ENCODE measurements at places on chromosomes 4 and X.

DNA sequence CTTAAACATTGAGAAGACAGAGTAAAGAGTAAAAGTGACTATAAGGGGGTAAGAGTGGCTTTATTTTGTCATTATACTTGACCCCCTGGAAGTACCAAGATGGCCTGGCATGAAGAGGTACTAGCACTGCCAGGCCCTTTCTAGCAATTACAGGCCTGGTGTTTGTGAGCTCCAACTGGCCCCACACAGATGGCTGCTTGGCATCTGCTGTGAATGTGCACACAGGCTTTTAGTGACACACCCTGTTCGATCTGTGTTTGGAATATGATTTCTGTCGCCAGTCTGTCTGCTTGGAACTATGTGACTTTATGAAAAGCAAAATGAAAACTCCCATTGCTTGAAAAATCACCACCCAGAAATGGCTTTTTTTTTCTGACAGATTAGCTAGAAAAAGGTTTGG is 123.3 kb downstream of the CLCN4 start:
- DNase-seq, result no peak

GRCh38 chr4:6321361-6321760 is 51.7 kb downstream of the WFS1 start:
- no peak for DNase-seq

GRCh38 chrX:100606753-100607152 is 22.0 kb downstream of the TNMD start:
- no peak for DNase-seq

GRCh38 chrX:8971116-8971515 is 62.8 kb downstream of the FAM9B start:
- DNase-seq, result peak; percentile 64

DNA sequence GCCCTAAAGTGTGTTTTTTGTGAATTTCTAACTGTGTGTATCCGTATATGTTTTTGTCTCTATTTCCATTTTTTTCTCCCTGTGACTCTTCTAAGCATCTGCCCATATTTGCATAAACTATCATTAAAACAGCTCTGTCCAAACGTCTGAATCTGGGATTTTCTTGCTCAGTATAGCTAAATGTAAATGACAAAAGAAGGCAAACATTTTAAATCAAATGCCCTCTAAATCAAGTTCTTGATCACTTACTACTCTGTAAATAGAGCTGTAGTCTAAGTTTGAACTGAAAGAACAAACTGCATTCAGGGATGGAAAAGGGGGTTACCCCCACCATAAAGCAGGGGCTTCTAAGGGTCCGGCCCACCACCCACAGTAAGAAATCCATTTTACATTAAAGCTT is 432.0 kb upstream of the FAM241A start:
- no peak for DNase-seq

- no peak for DNase-seq
Observed at GRCh38 chrX:43693602-43694406, 37.7 kb downstream of the MAOA start.

DNA sequence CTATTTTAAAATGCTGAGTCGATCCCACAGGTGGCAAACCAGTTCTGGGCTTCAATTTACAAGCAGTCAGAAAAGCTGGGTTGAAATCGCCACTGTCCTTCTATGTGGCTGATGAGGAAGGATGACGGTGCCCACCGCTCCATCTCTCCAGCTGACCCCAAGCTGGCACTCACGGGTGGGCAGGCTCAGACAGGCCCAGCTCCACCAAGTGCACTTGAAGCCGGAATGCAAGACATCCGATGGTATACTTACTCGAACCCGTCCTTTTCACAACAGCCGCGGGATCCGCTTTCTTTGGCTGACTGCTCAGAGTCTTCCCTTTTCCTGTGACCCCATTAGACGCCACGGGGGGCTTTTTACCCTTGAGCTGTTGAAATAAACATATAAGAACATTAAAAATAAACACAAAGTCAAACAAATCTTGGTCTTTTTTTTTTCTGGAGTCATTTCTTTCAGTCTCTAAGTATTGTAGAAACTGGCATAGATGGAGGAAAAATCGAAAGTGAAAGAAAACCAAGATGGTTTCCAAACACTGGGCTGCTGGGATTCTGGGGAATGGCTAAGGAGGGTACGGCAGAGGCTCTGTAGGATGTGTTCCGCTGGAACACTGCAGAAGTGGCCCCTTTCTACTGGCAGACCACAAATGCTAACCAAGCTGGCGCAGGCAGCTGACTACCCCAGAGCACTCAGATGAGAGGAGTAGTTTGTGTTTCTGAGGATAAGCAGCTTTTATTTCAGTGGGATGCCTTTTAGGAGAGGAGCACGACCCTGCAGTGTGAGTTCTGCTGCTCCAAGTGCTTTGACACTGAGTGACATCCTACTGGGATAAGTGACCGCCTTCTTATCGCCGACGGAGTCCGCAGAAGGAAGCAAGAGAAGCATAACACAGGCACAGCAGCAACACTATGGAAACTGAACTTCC is 160.9 kb downstream of the AFAP1 start:
- DNase-seq, result no peak

DNA sequence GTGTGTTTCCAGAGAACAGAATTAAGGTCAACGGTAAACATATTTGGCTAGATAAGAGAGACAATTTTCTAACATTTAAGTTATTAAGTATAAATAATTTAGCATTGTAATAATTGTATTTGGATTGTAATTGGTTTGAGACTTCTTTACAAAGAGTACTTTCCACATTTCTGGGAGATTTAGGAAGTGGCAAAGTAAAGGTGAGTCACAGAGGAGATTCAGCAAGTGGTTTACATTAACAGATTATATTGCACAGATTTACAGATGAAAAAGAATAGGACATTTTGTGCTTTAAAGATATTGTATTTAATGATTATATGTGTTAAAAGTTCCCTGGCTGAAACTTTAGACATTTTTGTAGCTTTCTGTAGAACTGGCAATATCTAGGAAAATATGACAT is 584.4 kb upstream of the AADAT start:
- no peak for DNase-seq

- DNase-seq, result no peak
Observed at GRCh38 chr4:5575941-5576340, 132.4 kb downstream of the EVC2 start.

GRCh38 chrX:26138274-26138673 is at the start of gene MAGEB18:
MAGEB18 (plus strand) TSS chrX:26138343; CDS start chrX:26138986, 643 bp downstream.
- no peak for DNase-seq

- DNase-seq, result peak; percentile 22
Observed at GRCh38 chrX:50448565-50448964, 22.1 kb downstream of the DGKK start.

DNA sequence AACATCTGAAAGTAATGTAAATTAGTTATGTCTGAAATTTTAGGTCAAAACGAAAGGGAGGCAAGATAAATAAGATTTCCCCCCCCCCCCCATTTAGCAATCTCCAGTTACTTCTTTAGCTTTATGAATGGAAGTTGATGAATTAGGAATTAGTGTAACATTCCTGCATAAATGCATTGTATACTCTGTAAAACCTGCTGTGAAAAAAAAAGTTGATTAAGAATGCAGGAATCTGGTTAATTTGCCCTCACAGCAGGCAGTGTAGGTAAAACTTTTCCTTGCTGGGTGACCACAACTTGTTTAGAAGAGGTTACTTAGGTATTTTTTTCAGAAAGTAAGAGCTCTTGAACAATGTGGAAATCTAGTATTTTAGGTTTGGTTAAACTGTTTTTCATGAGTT is 15.3 kb downstream of the LARP7 start:
- no peak for DNase-seq

GRCh38 chr4:26255989-26256388 is 64.8 kb upstream of the RBPJ start:
- DNase-seq, result no peak

- DNase-seq, result peak; percentile 69
Observed at GRCh38 chr4:172996571-172997216, 171.9 kb upstream of the GALNT7 start.

DNA sequence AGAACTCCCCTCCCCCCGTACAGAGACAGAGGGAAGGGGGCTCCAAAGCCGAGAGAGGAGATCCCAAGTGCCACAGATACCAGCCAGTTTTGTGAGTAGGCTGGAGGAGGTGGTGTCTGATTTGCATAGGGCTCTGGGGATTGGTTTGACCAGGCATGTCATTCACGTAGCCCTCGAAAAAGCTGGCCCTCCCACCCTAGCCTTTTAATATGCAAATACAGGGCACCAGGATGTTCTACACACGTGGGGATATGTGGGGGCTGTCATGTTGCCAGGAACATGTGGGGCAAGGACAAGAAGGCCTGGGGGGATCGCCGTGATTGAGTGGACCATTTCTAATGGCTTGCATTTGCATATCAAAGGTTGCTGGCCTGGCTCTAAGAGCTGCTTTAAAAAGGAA is 272.9 kb downstream of the PPP1R2C start:
- no peak for DNase-seq

GRCh38 chr4:80918004-80918403 is 112.5 kb upstream of the BMP3 start:
- DNase-seq, result no peak

GRCh38 chr4:118772081-118772766 is 63.7 kb downstream of the SEC24D start:
- peak; percentile 54 for DNase-seq

DNA sequence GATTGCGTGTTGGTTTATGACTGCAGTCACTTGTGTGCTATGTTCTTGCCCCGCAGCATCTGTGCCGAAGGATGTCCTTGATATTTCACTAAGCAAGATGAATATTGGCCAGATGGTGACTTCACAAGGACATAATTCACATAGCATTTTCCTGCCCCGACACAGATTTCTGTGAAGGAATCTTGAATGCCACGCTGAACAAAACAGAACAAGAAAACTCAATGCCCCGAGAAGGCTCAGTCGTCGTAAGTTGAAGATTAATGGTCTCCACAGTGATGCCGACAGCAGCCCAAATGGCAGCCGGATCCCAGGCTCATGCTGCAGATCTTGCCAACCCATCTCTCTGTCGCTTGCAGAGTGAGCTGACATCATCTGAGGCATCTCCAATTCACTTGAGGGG is 145.9 kb downstream of the CPEB2 start:
- DNase-seq, result no peak

DNA sequence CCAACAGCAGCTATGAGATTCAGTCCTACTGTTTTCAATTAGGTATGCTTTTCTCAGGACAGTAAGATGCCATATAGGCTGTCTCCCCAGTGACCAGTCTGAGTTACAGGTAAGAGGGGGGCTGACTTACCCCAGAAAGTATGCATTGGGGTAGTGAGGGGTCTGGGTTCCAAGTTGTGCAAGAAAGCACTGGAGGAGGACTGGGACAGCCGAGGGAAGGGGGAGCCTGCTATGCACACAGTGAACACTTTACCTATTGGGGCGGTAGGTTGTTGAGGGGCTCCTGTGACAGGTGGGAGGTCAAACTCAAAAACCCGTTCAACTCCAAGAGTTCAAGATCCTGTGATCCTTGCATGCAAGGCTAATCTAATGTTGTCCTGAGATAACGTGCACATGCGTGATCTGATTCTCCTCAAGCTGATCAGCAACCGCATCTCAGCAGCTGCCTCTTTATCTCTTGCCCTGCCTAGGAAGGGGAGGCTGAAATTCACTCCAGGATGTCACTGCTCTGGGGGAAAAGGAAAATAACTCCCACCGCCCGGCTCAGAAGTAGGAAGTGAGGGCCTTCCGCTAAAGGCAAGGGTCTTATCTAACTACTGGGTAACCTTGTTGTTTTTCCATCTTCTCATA is 108.8 kb upstream of the KIT start:
- no peak for DNase-seq

- peak; percentile 75 for DNase-seq
Observed at GRCh38 chr4:150078041-150078578, at the start of gene DCLK2. DCLK2 (plus strand) TSS chr4:150078445; CDS start chr4:150079028, 583 bp downstream.

DNA sequence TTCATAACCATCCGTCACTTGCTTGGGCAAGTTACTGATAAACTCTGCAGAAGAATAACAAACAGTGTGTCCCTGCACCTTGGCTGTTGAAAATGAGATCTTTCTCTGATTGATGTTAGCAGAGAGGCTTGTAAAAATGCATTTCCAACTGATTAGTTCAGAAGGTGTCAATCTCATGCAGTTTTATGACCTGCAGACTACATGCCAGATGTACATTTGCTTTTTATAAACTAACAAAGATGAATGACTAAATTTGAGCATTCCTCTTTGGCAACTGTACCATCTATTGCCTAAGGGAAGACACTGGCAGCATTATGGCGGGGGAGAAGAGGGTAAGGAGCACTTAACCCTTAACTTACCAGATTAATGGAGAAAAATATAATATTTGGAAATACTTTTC is 192.8 kb downstream of the DCTD start:
- DNase-seq, result no peak

DNA sequence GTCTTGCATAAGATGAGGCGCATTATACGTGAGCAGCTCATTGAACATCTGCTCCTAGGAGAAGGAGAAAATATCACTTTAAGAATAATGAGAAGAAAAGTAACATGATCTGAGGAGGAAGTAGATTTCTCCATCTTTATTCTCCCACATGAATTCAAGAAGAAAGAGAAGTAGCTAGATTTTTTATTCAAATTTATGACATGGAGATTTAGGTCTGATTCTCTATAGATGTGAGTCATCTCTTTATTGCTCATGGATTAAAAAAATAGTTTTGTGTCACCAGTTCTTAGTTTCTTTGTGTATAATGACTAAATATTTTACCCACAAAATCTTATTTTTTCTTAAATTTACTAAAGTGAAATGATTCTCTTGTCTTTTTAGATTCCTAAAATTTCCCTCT is 40.4 kb downstream of the HPGDS start:
- DNase-seq, result no peak

DNA sequence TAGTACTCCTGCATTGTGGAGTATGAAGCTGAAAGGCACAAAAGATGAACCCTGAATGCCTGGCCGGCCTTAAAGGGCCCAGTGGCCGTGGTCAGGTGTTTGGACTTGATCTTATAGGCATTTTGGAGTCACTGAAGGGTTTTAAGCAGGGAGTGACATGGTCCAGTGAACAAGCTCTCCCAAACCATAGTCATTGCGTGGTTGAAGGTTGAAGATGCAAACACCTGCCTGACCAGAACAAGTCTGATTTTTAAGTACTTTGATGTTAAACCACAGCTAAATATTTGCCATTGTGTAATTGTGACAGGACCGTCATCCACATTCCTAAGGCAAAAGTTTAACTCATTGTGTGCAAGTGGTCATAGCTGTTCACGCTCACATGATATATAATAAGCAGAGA is 3.3 kb downstream of the STK32B start:
- peak; percentile 75 for DNase-seq

- DNase-seq, result no peak
Observed at GRCh38 chr4:162700358-162700757, 466.3 kb downstream of the NAF1 start.

DNA sequence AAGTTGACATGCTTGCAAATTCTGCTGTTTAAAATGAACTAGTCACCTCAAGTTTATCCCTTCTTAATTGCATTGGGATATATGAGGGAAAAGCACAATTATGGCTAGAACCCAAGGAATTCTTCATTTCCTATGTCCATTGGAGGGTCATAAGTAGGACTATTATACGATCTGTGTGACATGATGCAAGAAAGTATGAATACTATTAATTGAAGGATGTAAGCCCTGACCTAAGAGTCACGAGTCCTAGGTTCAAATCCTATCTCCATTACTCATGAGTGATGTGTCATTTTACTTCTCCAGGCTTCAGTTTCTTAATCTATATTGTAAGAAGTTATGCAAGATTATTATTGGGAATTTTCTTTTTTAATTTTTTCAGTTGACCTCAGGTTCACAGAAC is 542.9 kb upstream of the GRIA3 start:
- no peak for DNase-seq
